ENCODE measurements at places on chromosomes 6 and 20.

- DNase-seq, result no peak
These were observed 163.8 kb upstream of the FBXL4 start for GRCh38 chr6:99111590-99111989.

- DNase-seq, result no peak
These were observed 44.6 kb downstream of the TSBP1 start for GRCh38 chr6:32327103-32327502.

DNA sequence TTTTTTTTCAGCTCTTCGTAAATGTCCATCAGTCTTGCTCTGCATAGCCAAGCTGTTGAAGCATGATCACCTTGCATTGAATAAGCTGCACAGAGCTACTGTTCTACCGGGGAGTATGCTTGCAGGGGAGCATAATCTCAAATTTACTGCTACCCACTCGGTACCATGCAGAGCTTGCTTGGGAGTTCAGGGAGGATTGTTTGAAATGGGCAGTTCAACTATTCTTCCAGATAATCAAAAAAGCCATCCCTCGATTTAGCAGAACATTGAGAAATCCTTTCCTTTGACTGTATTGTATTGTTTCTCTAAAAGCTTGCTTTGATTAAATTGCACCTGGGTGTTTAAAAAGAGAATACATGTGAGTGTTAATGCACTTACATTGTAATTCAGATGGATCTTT lies 332.6 kb downstream of the UTRN start:
- no peak for DNase-seq

- DNase-seq, result no peak
These were observed 375.1 kb downstream of the BTBD9 start for GRCh38 chr6:38264605-38265004.

DNA sequence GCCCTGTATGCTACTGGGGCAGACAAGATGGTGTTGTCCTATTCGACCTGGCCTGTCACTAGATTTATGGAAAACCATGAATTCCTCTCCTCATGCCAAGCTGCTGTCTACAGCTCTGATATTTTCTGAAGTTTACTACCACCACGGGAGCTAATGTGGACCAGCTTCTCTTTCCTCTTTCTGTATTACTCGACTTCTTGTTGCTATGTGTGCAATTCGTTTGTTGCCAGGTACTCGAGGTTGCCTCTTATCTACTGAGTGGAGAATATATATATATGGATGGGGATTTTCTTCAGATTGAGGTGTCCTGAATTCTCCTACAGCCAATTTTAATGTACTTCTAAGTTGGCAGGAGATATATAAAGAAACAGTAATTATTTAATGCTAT lies 34.7 kb downstream of the MAN1A1 start:
- no peak for DNase-seq

DNA sequence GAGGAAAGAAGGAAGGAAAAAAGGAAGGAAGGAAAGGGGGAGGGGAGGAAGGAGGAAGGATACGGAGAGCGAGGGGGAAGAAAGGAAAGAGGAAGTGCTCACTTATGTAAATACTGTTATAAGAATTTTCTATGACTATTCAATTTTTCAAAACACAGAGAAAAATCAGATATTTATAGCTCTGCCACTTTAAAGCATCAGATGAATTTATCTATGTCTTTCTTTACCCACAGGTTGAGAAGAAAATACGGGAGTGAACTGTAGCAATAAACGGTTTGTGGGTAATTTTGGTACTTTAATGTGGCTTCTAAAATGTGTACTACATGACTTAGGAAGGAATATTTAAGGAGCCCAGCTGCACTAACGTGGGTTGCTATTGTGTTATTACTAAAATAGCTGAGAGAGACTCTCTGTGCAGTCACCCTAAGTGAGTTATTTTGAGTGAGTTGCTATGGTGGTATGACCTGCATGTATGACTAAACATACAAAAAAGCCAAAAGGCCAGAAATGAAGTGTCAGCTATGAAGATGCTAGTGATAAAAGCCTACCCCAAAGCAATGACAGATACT lies 225.5 kb downstream of the SOD2 start:
- DNase-seq, result no peak

DNA sequence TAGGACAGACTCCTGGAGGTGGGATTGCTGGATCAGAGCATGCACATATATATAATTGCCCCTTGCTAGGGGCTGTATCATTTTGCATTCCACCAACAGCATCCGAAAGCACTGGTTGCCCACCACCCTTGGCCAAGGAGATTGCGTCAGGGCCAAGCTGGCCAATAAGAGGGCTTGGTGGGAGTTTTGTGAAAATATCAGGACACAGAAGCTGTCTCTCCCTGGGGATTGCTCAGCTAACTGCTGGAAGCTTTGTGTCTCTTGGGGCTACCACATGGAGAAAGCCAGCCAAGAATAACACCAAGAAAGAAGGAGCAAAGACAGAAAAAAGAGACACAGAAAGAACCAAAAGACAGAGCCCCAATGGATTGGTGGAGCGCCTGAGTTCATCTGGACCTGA lies 90.6 kb upstream of the RALGAPA2 start:
- DNase-seq, result no peak

GRCh38 chr20:13934992-13935894 lies 55.2 kb downstream of the SEL1L2 start:
- peak; percentile 11 for DNase-seq

DNA sequence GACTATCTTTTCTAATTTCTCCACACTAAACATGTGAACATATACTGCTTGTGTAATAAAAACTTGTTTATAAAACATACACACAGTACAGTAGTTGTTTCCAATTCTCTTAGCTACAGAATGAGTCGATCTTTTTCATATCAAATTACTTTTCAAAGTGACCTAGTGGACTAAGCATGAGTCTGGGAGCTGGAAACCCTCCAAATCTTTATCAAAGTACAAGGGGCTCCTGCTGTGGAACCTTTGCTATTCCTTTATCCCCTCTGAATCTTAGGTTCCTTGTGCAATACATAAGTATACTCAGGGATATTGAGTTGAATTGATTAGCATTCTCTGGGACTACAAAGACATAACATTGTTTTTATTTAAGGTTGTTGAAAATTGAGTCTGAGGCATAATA lies 48.7 kb upstream of the TAB2 start:
- no peak for DNase-seq

Data from eye (tissue), 1 donor.